ENCODE measurements at places on chromosomes 7 and 10. TPM values are rescaled to one million over a fixed set of nuclear protein-coding genes. Genes with fewer than 3 reads are reported as not detected.

The OR6V1 gene
- not detected for total RNA-seq

- no peak for DNase-seq
These were observed 51.8 kb downstream of the CCDC6 start for GRCh38 chr10:59854571-59854970.

- peak; percentile 60 for DNase-seq
These were observed 7.0 kb downstream of the GSAP start for GRCh38 chr7:77409005-77409738.

DNA sequence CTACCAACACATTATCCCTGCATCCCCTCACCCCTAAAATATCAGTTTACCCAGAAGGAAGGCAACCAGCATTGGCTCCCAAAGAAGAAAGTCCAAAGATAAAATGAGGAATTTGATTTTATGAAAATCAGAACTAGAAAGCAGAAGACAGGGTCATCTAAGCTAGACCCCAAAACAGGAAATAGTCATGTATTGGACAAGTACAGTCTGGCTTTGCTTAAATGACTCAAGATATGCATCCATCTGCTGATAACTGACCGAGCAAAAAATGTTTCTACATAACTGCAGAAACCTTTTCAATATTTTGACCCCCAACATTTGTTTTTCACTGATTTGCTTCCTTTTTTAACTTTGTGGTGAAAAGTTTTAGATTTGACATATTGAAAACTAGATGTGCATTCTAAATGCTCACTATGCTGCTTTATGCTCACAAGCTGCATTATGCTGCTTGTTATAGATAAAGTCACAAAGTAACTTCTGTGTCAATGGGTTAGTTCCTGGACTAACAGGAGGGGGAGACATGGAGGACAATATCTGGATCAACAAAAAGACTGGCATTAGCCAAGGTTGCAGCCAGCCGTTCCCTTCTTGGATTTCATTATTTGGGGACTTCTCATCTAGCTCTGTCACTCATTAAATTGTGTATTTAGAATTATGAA lies 227.0 kb downstream of the INHBA start:
- DNase-seq = no peak

The FZD1 gene
- 4.7 TPM for total RNA-seq

The CCL24 gene
- not detected for total RNA-seq

DNA sequence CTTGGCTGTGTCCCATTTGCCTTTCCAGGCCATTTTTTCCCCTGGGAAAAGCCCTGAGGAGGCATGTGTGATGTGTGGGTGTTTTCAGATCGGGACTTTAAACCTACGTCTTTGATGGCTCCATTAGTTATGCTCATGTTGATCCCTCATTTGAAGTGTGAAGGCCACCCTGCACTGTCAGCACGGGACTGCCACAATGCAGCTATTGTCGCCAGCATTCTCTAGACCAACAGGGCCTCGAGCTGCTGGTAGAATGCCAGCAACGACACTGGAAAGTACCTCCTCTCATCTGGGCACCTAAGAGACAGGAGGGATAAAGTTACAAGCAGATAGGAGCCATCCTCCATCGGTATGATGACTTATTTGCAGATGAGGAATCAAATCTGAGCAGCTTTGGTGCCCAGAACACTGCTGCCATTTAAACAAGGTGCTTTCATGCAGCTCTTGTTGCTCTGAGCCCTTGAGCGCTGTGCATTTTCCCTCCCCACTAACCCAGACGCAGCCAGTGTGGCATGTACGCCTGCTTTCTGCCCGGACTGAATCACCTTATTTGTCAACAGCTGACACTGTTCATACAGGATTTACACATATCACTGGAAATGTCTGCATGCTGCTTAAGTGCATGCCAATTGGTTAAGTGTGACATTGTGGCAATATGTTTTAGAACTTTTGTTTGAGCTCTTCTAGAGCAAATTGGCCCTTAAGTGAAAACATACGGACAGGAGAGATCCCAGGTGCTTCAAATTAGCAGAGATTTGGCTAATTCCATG lies 175.0 kb upstream of the PITRM1 start:
- DNase-seq = no peak

DNA sequence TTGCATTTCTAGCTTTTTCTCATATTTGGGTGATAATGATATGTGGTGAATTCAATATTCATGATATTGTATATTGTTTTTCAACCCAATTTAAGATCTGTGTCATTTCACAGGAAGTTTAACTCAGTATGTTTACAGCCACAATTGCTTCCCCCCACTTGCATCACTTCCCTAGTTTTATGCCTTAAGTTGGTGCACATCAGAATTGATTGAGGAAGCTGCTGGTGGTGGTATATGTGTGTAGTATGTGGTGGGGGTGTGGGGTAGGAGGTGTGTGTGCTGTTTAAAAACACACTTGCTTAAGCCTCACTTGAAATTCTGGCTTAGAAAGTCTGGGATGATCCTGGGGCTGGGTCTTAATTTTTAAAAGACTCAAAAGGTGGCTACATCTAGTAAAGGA lies 245.1 kb upstream of the AOAH start:
- no peak for DNase-seq

DNA sequence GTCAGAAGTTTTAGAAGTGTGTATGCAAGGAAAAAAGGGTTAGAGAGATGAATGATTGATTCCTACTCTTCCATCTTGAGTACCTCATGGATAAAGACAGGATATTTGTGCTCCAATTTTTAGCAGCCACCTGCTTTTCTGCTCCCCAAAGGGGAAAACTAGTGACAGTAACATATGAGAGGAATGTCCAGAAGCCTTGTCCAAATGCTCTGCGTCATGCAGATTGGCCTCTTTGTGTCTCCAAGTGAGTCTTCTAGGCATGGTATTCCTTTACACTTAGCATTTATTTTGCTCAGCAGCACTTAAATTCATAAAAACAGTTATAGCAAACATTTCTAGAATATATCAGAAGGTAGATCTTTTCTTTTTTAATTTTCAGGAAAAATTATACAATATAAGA lies 306.8 kb downstream of the CNTNAP2 start:
- DNase-seq = no peak

The PTPN20 gene
- total RNA-seq = not detected

DNA sequence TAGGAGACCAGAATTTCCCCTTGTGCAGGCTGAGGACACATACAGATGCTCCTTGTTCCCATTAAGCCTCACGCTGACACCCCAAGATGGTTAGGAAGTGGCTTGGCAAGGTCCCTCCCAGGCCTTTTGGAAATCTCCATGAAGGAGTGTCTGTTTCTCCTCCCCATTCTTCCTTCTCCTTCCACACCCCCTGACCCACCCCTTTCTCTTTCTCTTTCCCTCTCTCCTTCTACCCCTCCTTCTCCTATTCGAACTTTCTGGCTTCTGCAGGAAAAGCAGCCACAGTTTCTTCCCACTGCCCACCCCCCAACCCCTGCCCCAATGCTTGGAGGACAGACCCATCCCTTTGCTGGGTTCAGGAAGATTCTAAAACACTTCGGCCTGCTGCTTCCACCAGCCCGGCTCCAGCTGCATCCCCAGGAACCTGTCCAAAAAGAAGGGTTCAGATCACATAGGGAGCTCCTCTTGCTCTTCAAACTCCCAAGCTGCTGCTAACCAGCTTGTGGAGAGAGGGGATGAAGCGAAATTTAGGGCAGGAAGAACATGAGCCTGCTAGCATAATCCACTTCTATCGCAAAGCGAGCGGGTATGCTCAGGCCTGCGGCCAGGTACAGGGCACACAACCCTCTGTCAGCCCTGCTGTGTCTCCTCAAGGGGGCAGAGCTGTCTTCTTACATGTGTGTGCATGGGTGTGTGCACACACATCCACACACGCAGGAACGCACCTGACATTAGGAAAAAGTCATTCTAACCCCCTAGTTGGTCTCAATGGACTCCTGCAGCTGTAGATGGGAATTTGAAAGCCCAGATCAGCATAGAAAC lies 80.4 kb downstream of the PPP1R3C start:
- DNase-seq = peak; percentile 3

The MEOX2 gene
- total RNA-seq = not detected

DNA sequence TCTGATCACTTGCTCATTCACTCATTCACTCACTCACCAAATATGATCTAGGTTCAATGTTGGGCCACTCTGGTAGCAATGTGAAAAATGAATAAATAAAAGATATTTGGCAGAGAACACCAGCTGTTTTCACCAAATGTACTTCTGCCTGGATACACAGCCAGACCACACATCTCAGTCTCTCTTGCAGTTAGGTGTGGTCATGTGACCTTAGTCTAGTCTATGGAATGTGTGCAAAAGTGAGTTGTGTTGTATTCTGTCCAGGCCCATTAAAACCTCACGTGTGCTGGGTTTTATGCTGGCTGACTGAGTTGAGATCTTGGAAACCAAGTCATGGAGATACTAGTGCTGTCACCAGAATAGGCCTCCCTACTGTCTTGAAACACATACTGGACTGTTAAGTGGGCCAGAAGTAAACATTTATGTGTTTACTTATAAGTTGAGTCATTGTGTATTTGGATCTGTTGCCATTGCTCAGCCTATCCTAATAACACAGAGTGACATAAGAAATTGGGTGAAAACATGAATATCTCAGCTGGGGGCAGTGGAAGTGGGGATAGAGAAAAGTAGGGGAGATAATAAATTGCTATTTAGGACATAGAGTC lies 145.5 kb downstream of the PTEN start:
- DNase-seq = no peak

DNA sequence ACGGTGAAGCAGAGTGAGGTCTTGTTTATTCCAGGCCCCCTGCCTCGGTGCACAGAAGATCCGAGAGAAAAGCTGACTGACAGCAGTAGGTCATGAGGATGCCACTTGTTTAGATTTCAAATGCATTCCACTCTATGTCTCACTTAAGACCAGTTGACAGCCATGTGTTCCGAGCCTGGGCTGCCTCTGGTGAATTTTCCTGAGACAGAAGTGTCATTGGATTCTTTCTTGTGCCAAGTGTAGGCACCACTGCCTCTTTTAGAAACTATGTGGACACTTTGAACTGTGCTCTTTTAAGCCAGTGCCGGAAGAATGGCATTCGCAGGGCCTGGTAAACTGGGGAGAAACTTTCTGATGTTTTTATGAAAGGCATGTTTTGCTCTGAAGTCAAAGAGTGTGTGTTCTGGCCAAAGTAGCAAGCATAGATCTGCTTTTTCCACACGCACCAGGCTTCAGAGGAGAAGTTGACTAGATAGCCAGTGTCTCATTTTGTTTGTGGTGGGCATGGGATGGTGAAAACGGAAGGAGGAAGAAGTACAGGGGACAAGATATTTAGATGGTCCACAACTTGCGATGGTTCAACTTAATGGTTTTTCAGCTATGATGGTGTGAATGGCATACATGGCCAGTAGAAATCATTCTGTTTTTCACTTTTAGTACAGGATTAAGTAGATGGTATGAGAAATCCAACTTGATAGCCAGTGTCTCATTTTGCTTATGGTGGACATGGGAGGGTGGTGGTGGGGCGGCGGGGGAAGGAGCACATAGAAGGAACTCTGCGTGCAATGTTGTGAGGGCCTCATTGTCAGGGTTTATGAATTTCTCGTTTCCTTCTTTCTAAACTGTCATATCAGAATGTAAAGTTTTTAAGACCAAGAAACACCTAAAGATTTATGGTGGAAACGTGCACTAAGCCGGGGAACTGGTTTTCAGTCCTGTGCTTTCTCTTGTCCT lies 41.5 kb downstream of the CYP17A1 start:
- DNase-seq = no peak

DNA sequence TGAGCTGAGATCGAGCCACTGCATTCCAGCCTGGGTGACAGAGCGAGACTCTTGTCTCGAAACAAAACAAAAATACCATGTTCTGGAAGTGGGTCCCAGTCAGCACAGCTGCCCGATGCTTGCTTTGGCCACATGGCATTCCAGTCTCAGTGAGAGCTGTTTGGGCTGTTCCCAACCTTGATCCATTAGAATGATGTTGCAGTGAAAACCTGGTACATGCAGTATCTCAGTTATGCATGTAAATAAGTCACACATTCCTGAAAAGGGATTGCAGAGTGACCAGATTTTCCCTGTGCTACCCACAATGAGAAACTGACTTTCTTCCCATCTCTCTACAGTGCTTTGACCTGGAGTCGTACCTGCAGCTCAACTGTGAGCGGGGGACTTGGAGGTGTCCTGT lies 15.4 kb downstream of the ZMIZ2 start:
- no peak for DNase-seq

The C7orf33 gene
- total RNA-seq = not detected

GRCh38 chr10:110317866-110318850 lies 13.4 kb upstream of the SMNDC1 start:
- DNase-seq = no peak

DNA sequence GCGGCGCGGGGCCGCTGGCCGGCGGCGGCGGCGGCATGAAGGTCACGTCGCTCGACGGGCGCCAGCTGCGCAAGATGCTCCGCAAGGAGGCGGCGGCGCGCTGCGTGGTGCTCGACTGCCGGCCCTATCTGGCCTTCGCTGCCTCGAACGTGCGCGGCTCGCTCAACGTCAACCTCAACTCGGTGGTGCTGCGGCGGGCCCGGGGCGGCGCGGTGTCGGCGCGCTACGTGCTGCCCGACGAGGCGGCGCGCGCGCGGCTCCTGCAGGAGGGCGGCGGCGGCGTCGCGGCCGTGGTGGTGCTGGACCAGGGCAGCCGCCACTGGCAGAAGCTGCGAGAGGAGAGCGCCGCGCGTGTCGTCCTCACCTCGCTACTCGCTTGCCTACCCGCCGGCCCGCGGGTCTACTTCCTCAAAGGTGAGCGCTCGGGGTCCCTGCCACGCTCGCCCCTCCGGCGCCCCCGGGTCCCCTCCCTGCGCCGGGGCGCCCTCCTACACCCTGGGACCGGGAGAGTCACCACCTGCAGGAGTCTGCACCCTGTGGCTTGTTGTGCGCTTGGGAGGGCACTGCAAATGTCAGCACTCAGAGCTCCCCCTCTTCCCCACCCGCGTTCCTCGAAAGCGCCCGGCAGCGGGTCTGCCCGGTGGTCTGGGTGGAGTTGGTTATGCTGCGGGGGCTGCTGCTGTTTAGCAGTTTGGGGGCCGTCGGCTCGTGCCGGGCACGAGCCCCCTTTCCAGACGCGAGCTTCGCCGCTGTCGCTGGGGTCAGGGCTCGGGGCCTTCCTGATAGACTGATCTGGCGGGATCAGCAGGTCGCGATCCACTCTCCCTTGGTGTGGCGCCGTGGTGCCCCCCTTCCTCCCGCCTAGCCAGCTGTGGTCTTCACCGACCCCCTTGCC lies 627 bp downstream of the DUSP5 start:
- DNase-seq = peak; percentile 57

DNA sequence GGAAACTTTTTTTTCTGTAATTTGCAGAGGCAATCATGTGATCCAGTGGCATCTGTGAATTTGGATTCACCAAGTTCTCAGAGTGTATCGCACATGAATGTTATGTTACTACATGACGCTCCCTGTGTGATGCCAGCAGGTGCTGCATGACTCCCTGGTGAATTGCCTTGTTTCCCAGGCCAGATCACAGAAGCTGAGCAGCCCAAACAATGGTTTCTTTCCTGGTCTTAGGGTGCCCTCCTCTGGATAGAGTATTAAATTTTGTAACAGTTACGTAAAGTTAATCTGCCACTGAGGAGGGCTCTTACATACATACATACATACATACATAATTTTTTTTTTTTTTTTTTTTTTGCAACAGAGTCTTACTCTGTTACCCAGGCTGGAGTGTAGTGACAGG lies 3.6 kb downstream of the ZSCAN21 start:
- peak; percentile 76 for DNase-seq

The ATOH7 gene
- total RNA-seq = not detected

DNA sequence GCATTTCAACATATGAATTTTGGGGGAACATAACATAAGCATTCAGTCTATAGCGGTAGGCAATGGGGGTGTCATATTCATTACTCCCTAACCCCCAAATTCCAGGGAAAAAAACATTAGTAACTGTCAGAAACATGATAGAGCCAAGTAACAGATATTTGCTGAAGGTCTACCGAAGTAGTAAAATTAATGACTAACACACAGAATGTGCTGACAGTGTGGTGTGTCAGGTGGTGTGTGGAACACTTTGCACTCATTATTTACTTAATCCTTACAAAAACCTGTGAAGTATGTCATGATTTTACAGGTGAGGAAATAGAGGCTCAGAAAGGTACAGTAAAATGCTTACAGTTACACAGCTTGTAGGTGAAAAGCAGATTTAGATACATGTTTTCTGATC lies 85.4 kb upstream of the RHOBTB1 start:
- no peak for DNase-seq
